CD4-positive, alpha-beta T cell (primary cell): ENCODE measurements at places on chromosomes 5 and 9. TPM values are rescaled to one million over a fixed set of nuclear protein-coding genes. Genes with fewer than 3 reads are reported as not detected.
A peak's percentile ranks its signal among the peaks of the same experiment; 100 is the strongest.

GRCh38 chr9:13083963-13084528 lies 195.4 kb downstream of the MPDZ start:
- DNase-seq: no peak

GRCh38 chr5:58759745-58760144 lies 176.9 kb downstream of the RAB3C start:
- DNase-seq: no peak

- no peak for DNase-seq
Measured at GRCh38 chr9:15377625-15378540, 44.8 kb upstream of the SNAPC3 start.

DNA sequence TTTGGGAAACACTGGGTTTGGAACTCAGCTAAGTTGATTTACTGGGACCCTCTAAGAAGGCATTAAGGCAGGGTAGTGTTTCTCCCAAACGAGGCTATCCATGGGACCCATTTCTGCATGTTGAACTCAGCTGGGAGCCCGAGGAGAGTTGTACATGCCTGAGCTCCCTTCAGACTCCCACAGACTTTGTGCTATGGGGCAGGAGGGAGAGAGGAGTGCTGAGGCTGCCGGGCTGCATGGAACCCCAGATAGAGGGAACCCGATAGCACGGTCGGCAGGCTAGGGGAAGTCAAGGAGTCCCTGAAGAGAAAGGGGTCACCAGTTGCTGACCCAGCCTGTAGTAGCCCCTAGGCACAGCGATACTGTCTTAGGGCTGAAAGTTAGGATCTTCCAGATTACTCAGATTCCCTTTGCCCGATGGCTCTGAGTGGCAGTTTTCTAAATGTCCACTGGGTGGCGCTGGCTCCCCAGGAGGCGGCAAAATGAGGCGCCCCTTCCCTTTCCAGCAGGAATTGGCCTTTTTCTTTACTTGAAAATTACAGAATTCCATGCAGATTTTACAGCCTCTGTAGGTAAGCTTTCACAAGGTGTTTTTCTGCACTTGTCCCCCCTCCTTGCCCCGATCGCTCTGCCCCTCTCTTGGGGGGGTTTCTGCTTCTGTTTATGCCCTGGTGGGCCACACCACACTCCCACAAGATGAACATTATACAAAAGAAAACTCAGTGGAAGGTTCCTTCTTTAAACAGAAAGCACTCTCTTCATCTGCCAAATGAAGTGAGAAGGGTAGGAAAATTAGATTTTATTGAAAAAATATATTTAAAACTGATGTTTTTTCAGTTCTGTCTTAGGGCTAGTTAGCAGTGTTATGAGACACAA lies 17.8 kb downstream of the NANS start:
- peak; percentile 48 for DNase-seq

DNA sequence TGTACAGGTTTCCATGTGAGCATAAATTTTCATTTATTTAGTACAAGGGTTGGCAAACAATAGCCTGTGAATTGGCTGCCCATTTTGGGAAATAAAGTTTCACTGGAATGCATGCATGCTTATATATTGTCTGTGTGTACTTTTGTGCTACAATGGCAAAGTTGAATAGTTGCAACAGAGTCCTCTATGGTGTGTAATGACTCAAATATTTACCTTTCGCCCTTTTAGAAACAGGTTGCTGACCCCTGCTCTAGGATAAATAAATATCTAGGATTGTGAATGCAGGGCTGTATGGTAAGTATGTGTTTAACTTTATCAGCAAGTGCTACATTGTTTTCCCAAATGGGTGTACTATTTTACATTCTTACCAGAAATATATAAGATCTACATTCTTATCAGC lies 47.2 kb downstream of the XRCC4 start:
- DNase-seq: no peak

KCNMB1 gene
- 0.06 TPM for total RNA-seq

DNA sequence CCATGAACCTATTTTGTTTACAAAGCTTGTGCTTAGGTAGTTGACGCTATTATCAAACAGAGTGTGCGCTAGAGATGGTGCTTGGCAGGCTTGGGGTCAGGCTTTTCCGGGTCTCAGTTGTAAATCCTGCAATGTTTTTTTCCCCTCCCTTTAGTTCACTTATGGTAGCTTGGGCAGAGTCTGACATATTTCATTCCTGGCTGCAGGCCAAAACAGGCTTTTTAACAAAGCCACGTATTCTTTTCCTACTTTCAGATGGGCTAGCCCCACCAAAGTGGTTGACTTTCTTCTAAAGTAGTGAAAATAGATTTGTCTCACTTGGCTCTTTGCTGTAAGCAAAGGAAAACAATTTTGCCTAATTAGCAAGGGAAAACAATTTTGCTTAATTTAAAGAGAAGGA lies 58.0 kb upstream of the FBN2 start:
- DNase-seq: no peak

TTLL11 gene
- 1.6 TPM for total RNA-seq

- no peak for DNase-seq
Measured at GRCh38 chr5:58499941-58500340, 8.7 kb downstream of the GAPT start.

- no peak for DNase-seq
Measured at GRCh38 chr5:107340631-107341030, 330.1 kb downstream of the EFNA5 start.

DNA sequence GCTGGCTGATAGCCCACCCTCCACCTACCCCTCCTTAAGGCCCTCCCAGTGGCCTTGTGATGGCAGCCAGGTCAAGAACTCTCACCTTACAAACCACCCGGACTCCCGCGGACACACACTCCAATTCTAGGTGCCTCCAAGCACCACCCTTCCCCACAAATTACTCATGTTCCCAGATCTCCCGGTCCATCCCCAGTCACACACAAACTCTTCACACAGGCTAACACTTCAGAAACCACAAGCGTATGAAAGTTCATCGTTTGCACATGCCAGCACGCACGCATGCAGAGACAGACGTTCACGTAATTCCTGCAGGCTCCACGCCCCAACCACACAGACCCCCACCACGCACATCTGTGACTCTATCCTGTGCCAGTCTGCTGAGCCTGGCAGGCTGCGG lies 18.0 kb downstream of the NR5A1 start:
- DNase-seq: no peak

- DNase-seq: no peak
Measured at GRCh38 chr5:170528976-170529375, 25.2 kb downstream of the KCNIP1 start.

ADAMTS12 gene
- total RNA-seq: not detected

GRCh38 chr5:125032286-125032685 lies 285.8 kb upstream of the ZNF608 start:
- no peak for DNase-seq

GRCh38 chr9:109918339-109919163 lies 138.6 kb downstream of the PALM2AKAP2 start:
- DNase-seq: peak; percentile 32

NREP gene
- 2.3 TPM for total RNA-seq

- DNase-seq: no peak
Measured at GRCh38 chr9:6901180-6901579, 143.4 kb downstream of the KDM4C start.

- no peak for DNase-seq
Measured at GRCh38 chr5:153005711-153006110, 484.8 kb upstream of the GRIA1 start.

DNA sequence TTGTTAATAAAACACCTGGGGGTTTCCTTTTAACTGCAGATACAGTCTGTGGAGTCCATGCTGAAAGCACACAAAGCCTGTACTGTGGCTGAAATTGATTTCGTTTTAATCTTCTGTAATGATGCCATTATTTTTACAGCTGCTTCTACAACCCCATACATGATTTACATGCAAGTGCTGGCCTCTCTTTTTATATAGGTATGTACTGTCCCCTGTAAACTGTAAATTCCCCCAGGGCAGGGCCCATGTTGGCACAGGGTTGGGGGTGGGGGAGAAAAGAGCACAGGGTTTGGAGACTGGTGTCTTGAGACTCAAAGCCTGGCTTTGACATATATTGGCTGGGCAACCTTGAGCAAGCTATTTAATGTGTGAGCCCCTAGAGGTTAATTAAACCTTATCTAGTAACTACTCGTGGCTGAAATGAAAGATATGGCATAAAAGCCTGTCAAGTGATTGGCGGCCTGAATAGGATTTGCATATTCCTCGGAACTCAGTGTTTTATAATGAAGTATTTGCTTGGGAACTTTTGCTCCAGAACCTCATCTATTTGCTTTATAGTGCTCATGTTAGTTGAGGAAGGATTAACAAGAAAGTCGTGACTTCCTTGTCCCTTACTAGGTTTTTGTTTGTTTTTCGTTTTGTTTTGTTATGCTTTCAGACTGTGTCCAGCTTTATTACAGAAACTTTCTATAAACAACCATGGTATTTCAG lies 34.0 kb downstream of the KLF4 start:
- DNase-seq: no peak

- DNase-seq: no peak
Measured at GRCh38 chr5:123830575-123830974, 318.6 kb downstream of the CSNK1G3 start.

TAF11L5 gene
- not detected for total RNA-seq

- DNase-seq: no peak
Measured at GRCh38 chr9:38413283-38413682, 11.0 kb downstream of the IGFBPL1 start.

DNA sequence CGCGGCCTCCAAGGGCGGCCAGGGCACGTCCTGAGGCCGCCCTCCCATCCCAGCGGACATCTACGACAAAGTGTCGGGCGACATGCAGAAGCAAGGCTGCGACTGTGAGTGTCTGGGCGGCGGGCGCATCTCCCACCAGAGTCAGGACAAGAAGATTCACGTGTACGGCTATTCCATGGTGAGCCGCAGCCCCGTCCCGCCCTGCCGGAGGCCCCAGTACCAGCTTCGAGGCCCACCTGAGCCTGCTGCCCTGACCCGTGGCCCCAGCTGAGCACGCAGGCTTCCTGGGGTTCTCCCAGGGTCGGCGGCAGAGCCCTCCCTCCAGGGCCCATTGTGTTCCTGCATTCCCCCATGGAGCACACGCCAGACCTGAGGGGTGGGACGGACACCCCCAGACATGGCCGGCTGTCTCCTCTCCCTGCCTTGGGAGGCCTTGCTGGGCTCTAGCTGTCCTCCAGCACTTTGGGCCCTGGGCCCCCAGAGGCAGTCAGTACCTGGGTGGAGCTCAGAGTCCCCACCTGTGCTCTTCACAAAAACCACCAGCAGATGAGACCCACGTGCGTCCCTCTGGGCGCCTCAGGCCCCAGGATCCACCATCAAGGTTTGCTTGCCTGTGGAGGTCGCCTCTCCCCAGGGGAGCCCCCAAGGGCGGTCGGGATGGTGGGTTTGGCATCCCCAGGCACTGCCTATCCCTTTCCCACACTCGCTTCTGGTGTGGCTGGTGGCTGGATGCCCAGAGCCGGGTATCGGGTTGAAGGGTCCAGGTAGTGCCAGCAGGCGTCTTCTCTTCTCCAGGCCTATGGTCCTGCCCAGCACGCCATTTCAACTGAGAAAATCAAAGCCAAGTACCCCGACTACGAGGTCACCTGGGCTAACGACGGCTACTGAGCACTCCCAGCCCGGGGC lies 1.0 kb downstream of the PHPT1 start:
- DNase-seq: no peak

- DNase-seq: no peak
Measured at GRCh38 chr9:129145316-129145715, 32.7 kb downstream of the IER5L start.

DNA sequence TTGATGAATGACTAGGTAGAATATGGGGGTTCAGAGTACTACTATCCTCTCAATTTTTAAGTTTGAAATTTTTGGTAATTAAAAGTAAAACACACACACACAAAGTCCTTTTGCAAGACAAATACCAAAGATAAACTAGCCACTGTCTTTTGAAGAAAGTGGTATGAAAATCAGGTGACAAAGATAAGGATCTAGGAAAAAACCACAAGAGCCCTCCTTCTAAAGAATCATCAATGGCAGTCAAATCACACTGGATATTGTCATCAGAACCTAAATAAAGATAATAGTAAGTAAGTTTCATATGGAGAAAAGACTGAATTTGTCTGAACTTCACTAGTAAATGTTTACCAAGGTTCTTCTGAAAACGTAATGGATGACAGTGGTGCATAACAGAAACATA lies 30.5 kb upstream of the HK3 start:
- peak; percentile 10 for DNase-seq

GCNT4 gene
- 7.4 TPM for total RNA-seq

CHSY3 gene
- not detected for total RNA-seq

- no peak for DNase-seq
Measured at GRCh38 chr5:149935431-149935901, 9.1 kb downstream of the PDE6A start.

DNA sequence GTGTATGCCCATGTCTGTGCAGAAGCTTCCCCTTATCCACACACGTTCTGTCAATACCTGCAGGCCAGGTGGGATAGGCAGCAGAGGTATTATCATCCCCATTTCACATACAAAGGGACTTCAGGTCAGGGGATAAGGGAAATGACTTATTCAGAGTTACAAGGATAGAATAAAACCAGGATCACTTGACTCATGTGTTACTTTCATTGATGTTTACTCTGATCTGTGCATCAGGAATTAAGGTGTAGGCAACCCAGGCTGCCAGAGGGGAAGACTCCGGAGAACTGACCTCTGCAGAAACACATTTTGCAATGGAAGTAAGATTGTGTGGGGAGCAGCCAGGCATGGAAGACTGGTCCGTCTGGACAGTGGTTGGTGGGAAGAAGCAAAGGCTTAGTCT lies 74.2 kb upstream of the FSTL4 start:
- DNase-seq: no peak

DNA sequence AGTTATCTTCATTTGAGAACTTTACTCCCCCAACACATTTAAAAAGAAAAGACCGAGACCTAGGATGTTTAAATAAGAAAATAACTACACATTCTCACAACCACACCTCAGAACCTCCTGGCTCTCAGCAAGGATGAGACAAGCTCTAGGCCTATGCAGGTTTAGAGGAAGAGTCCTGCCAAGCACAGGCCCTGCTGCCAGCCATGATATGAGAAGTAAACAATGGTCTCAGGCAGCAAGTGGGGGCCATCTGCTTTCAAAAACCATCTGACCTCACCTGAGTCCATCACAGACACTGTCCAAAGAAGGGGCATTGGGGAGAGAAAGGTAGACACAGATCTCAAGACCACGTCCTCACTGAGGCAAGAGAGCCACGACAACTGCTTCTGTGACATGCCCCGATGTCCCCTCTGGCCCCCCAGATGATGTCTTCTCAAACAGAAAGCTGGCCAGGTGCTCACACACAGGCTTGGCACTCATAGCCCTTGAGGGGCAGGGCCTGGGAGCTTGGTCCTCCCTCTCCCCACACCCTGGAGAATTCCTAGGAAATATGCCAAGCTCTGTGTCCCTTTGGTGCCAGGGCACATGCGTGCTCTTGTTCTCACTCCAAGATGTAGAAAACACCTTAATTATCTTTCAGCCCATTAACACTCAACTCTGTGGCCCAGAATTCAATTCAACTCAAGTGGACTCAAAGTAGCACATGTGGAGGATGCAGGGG lies 150.4 kb downstream of the FSTL4 start:
- no peak for DNase-seq

- DNase-seq: no peak
Measured at GRCh38 chr5:34587355-34588241, 68.5 kb upstream of the RAI14 start.

- no peak for DNase-seq
Measured at GRCh38 chr5:143807401-143807800, 4.6 kb upstream of the HMHB1 start.

- no peak for DNase-seq
Measured at GRCh38 chr5:167936022-167936421, 355.4 kb upstream of the WWC1 start.

- DNase-seq: no peak
Measured at GRCh38 chr5:58980890-58981289, 398.0 kb downstream of the RAB3C start.

- peak; percentile 57 for DNase-seq
Measured at GRCh38 chr5:56328753-56329560, 95.8 kb upstream of the ANKRD55 start.

GRCh38 chr5:146580237-146580636 lies 64.2 kb upstream of the GPR151 start:
- no peak for DNase-seq
